ENCODE measurements at places on chromosomes 2 and 18.
A peak's percentile ranks its signal among the peaks of the same experiment; 100 is the strongest.

- DNase-seq, result no peak
Measured at GRCh38 chr2:204312105-204312504, 233.2 kb upstream of the PARD3B start.

GRCh38 chr2:223860809-223861738 lies 23.7 kb upstream of the AP1S3 start:
- DNase-seq, result peak; percentile 95

DNA sequence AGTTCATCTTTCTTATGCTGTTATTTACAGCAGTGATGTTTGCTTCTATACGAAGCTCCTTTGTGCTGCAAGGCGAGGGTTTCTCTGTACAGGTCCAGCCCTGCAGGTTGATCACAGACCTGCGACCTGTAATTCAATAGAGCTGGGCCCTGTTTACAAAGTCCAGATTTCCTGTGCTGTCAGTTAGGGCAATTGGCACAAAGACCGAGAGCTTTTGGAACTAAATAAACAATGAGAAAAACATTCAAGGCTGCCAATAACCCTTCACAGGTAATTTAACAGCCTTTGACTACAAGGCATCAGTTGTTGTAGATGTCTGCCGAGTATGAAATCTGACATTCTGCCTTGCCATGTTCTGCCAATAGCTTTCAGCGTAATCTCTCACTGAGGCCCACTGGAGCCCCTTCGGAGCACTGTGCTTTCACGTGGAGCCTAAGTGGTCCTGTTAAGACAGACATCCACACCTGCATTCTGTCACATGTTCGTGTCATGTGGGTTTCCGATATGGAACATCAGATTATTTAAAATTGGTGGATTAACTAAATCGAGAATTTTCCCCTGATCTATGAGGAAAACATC lies 232.5 kb downstream of the PTGR3 start:
- no peak for DNase-seq

GRCh38 chr2:44822174-44822573 lies 119.3 kb upstream of the SIX3 start:
- DNase-seq, result no peak

DNA sequence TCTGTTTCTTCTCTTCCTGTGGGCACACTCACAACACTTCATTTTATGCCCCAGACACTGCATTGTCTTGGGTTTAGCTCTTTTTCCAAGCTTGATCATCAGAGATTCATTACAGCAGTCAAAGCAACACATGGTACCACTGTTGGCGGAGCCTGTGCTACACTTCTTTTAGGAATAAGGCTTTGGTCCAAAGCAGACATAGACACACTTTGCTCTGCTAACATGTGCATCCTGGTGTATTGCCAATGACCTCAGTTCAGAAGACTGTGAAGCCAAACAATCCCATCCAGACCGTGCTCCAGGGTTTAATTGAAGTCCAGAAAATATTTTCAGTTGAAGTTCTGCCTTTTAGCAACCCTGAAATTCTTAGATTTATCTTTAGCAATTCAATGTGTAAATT lies 354.6 kb upstream of the RAB12 start:
- no peak for DNase-seq

- no peak for DNase-seq
Measured at GRCh38 chr2:78290581-78291214, 734.8 kb upstream of the REG3G start.

GRCh38 chr2:197236816-197237215 lies 73.8 kb downstream of the ANKRD44 start:
- DNase-seq, result no peak

- DNase-seq, result peak; percentile 75
Measured at GRCh38 chr2:190716176-190716807, 67.4 kb downstream of the NAB1 start.

DNA sequence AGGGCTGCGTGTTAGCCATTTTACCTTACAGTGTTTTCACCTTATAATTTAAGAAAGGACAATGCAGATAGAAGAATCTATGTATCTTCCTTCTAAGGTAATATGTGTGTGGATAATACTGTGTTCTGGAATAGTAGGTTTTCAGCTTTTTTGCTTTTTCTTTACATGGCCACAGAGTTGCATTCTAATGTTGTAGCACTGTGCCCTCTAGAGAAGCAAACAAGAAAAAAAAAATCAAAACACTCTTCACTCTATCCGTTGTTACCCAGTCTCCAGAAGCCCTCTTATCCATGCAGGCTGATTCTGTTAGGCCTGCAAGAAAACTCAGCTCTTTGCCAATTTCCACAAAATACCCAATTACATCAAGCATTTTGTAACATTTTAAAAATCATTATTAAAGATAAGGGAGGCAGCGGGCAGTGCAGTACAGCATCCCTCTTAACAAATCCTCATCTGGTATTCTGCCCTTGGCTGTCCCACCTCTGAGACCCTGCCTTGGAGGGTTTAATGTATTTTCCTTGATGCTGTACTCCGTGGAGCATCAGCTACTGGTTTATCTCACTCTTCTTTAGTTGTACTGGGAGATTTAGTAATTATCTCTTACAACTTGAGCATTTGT lies 41.8 kb downstream of the CDH7 start:
- no peak for DNase-seq

DNA sequence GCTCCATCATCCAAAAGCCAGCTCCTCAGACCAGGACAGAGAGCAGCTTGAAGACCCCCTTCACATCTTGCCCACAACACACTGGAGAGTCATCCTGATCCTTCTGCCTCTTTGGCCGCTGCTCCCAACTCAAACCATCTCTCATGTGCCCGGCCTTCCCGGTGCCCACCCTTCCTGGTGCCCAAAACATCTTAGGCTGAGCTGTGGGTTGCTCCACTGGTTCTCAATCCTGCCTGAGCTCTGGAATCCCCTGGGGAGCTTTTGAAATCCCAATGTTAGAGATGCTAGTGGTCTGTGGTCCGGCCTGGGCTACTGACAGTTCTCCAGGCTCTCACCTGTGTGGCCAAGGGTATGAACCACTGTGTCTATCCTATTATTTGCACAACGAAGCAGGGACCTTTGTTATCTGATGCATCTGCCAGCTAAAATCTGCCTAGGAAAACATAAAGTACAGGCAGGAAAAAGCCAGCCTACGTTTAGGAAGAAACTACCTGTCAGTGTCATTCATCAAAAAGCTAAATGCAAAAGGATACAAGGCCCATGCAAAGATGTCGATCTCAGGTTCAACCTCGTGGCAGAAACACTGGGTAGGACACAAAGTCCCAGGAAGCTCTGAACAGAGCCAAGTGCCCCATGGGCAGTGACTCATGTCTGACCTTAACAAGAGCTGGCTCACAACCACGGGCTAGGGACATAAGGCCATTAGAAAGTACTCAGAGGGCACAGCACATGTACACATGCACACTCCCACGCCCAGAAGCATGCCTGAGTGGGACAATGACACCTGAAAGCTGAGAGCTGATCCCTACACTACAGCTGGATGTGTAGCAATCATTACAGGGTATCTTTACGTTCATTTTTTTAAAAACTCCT lies 30.8 kb downstream of the TBC1D8 start:
- DNase-seq, result peak; percentile 95
